Pons (tissue), 1 donor: ENCODE measurements at places on chromosomes 6 and 20.

DNA sequence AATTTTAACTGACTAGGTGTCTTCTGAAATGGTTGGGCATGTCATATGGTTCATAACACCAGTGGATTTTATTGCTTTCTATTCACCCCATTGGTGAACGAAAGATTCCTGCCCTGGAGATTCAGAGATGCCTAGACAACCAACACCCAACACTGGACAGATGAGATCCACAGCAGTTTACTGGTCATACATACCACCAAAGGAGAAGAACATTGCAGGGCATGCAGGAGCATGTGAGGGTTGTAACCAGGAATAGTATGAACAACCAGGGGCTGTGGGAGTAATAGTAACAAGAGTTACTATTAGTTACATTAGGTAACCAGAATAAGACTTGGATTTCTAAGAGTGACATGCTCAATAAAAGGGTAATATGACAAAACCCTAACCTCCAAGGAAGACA lies 77.8 kb upstream of the FABP7 start:
- DNase-seq = no peak

DNA sequence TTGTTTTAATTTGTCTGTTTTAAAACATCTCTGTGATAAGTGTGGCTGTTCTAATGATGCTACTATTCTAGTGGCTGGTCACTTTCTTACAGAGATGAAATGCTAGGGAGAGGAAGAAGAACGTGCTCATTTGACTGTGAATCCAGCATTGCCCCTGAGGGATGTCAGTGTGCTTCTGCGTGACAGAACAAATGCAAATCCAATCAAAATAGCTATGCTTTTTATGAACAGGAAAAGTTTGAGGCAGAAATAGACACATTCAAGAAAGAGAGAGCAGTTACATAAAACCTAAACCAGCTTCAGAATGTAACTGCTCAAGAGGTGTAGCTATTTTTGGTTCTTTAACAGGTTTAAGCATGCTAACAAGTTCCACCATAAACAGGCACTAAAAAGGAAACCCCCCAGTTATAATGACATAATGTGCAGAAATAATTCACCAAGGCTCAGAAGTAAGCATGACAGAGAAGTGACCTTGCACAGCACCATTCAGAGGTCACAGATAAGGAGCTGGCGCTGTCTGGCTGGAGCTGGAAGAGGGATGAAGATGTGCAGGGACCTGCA lies 385.3 kb downstream of the EPM2A start:
- no peak for DNase-seq

- DNase-seq = no peak
Measured at GRCh38 chr20:18922251-18922650, 108.7 kb downstream of the SCP2D1 start.

- DNase-seq = no peak
Measured at GRCh38 chr6:140546640-140547039, 1172.2 kb upstream of the CITED2 start.

DNA sequence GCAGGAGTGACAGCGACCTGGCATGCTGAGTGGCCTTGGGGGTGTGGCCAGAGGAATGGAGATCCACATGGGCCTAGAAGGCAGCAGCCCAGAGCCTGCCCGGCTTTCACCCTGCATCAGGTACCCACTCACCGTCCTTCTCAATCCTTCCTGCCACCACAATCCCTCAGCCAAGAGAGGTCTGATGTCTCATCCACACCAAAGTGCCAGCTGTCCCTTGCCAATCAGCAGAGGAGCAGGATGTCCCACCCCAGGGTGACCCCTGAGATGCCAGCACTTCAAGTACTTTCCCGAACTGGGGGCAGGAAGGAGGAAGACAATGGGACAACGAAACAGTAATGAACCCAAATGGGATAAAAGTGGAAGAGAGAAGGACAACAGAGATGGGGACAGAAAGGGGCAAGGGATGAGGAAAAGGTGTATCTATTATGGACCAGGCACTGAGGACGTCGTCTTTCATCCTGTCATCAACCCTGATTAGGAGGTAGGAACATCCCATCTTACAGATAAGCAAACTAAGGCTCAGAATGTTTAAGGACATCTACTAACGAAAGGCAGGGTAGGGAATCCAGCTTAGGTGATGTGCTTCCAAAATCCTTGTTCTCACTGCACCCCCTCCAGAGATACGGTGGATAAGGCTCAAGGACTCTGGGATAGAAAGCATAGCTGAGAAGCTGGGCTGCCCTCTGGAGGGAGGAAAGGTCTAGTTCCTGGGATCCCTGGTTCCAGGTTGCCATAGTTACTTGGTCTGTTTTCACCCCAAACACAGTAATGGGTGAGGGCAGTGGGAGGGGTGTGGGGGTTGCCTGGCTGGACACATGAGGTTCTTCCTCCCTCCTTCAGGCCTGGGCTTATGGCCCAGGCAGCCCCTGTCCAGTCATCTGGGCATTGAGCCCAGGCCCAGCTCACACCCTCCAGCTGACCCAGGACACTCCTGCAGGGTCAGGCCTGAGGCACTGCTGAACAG lies 4.5 kb upstream of the TNXB start:
- peak; percentile 57 for DNase-seq

DNA sequence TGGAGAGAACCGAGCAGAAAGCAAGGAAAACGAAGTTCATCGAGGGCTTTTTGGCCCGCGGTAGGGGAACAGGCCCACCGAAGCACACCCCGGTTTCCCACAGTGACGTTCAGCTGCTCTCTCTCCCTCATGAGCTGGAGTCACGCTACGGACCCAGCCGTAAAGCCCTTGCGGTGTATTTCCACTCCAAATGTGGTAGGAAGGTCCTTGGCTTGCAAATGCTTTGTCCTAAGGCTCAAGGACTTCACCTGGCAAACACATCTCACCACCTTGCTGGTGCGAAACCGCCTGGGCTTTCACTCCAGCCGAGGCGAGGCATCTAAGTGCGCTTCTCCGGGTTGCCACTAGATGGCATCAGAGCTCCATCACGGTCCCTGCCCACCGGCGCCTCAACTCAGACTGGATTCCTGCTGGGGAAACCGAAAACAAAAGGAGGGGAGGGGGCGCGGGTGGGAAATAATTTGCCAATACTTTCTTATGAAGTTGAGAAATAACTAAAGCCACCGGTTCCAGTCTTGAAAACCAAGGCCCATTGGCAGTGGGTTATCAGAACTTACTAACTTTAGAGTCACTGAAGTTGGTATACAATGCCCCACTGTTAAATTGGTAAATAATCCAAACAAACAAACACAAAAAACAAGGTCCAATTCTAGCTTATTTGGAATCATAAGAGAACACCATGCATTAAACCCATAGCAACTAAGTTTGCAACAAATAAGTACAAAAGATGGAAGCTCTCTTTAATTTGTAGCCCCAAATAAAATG lies 13.4 kb upstream of the FOXC1 start:
- peak; percentile 42 for DNase-seq
